ENCODE measurements at places on chromosomes 12 and 14.
A peak's percentile ranks its signal among the peaks of the same experiment; 100 is the strongest.

DNA sequence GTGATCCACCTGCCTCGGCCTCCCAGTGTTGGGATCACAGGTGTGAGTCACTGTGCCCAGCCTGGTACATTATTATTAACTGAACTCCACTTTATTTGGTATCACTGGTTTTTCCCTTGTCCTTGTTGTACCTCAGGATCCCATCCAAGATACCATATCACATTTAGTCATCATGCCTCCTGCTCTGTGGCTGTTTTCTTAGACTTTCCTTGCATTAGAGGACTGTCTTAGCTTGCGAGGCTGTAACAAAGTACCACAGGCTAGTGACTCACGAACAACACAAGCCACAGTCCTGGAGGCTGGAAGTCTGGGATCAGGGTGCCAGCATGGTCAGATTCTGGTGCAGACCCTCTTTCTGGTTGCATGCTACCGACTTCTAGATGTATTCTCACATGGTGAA, 12.2 kb downstream of the KLC1 start:
- DNase-seq: no peak

- peak; percentile 32 for DNase-seq
Measured at GRCh38 chr12:10363914-10364814, 25.7 kb downstream of the KLRK1 start.

GRCh38 chr14:75044322-75044721, 6.9 kb downstream of the MLH3 start:
- DNase-seq: no peak

DNA sequence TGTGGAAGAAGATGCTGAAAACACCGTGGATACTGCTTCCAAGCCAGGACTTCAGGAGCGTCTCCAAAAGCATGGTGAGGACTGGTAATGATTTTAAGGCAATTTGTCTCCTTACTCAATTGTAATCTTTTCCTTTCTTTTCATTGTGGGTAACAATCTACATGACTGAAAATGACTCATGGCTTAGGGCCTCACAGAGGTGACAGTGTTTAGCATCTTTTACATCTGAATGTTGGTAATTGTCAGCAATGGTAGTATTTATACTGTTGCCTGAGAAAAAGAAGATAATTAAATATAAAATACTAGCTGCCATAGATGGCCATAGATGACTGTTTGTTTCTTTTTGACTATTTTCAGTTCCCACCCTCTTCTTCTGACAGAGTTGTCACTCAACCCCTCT, 31.6 kb downstream of the TULP3 start:
- no peak for DNase-seq

GRCh38 chr12:109811624-109811995, 21.6 kb downstream of the TRPV4 start:
- DNase-seq: no peak

- no peak for DNase-seq
Measured at GRCh38 chr14:94935706-94936300, 165.9 kb upstream of the GSC start.

DNA sequence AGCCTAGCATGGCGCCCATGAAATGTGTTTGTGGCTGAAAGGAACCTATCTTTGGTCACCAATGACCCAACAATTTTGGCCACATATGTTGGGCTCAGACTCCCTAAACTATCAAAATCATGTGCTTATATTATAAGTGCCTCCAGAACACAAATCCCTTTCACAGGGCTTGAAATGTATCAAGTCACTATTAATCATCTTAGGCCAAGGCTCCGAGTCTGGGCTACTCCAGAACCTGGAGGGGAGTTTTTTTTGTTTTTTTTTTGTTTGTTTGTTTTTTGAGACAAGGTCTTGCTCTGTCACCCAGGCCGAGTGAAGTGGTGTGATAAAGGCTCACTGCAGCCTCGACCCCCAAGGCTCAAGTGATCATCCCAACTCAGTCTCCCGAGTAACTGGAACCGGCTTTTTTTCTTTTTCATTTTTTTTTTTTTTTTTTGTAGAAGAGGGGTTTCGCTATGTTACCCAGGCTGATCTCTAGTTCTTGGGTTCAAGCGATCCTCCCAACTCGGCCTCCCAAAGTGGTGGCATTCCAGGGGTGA, 989 bp upstream of the DRAM1 start:
- DNase-seq: no peak

GRCh38 chr12:46915082-46915481, 89.3 kb upstream of the SLC38A4 start:
- no peak for DNase-seq

DNA sequence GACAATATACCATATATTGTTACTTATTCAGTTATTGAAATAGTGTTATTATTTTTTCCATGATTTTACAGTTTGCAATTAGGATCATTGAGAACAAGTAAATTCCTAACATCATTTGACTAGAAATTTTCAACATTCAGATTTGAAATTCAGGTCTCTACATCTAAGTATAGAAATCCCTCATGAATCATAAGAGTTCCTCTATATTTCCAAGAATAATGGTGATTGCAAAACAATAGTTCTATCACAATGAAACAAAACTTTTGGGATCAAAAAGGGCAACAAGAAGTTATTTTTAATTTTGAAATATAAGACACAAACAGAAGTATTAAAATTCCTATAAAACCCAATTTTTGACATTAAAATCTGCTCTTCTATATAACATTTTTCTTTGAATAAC, 10.8 kb downstream of the CLEC1A start:
- peak; percentile 73 for DNase-seq

DNA sequence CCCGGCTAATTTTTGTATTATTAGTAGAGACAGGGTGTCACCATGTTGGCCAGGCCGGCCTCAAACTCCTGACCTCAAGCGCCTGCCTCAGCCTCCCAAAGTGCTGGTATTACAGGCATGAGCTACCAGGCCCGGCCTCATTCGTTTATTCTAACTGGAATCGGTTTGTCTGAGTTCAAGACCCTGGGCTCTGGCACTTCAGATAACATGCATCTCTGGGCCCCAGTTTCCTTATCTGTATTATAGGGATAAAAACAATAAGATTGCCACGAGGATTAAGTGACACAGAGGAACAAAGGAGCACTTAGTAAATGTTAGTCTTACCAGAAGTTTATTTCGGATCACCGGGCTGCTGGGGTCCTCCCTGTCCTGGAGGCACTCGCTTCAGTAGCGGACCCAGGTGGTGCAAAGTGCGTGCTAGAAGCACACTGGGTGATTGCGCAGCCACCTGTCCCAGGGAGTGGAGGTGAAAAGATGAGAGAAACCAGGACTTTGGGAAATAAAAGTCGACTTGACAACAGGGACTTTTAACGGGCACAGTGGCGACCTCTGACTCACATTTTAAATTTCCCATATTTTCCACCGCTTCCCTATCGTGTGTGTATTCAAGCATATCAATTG, 37.5 kb downstream of the ACACB start:
- DNase-seq: no peak

DNA sequence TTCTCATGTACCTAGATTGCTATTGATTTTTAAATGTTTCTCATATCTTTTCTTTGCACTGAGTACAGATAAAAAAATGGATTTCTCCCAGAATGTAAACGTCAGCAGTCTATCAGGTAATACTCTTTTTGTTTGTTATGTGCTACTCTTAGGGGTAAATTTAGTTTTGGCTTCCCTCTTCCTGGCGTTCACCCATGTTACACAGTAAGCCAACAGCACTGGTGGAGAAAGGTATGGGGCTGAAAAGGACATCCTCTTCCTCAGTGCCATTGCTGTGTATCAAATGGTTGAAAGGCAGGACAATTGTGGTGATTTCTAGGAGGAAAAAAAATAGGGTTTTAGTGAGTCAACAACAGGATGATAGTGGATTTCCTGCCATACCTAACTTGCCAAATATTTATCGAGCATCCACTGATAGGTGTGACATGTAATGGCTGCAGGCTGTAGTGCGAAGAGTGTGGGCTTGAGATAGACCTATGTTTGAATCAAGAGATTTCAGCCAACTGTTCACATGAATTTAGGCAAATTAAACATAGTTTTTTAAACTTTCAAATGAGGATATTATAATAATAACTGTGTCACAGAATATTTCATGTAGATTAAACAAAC, 7.5 kb downstream of the KLRF2 start:
- no peak for DNase-seq

DNA sequence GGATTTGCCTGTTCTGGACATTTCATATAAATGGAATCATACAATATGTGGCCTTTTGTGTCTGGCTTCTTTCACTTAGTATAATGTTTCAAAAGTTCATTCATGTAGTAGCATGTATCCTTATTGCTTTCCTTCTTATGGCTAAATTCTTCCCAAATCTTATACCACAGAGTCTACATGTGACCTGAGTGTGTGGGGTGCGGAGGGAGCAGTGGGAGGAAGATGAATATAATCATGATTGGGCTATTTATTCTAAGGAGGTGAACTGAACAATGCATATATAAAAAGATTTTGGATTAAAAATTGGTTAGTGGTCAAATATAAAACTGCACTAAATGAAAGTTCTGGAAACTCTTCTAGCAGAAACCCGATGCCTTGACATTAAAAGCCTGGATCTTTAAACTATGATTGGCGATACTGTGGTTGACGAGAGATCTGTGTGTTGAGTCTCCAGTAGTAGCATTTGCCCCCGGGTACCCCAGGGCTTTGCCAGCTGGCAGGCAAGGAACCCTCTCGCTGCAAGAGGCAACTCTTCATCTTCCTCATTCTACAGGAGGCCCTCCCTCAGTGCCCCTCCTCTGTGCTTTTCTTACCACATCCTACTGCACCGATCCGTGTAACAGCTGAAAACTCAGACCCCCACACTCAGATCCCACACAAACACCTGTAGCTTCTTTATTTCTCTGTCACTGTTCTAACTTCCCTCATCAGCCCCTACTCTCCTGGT, 2.6 kb downstream of the CYP46A1 start:
- DNase-seq: no peak

DNA sequence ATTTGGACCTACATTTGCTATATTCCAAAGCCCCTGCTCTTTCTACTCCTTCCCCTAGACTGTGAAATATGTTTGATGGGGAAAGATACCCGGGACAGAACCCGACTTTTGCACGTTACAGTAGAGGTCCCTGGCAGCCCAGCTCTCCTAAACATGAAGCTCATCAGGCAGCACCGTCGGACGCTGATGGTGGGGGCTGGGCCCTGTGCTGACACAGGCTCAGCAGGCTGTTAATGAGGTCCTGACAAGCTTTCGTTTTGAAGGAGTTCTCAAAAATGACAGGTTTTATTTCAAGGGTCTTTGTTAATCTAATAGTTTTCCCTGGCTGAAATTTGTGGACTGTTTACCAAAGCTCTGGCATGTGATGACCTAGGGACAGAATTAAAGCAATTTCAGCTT, 102.3 kb downstream of the SLC25A47 start:
- DNase-seq: no peak

DNA sequence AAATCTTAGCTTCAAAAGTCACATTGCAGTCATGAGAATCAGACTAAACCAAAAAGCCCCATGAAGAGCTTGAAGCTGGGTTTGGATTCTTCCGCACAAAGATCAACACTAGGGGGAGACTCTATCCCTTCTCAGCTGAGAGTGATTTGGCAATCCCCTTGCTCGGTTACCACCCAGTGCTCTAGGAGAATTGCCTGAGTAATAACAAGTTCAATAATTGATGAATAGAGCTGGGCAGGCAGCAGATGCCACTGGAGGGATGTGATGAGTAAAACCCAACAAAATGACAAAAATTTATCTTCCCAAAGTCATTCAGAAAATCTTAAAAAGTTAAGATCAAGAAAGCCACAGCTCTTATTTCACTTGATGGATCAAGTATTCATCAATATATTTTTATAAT, 185.6 kb upstream of the ARID2 start:
- DNase-seq: peak; percentile 93

DNA sequence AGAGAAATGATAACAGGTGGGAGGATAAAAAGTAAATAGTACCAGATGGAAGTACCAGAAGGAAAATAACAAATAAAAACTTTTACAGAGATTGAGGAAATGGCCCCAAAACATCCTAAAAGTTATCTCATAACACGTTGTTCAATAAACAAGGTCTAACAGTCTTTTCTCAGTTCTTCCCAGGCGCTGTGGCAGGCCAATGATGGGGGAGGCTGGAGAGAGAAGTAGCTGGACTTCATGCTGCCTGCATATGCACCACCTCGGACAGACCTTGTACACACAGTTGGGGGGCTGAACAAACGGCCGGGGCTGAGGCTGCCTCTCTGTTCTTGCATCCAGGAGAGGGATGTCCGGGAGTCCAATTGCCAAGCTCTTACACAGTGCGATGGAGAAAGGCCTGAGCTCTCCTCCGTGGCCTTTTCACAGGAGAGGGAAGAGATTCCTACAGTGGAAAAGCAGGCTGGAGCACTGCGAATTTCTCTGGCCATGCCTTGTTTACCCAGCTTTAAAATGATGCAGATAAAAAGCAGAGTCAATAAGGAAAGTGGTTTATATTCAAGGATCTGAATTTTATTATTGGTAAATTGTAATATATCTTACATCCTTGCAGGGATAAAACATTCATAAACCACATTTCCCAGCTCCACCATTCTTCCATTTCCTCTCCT, 109.8 kb downstream of the PHLDA1 start:
- no peak for DNase-seq

- no peak for DNase-seq
Measured at GRCh38 chr14:24381363-24382063, 13.5 kb downstream of the NFATC4 start.

DNA sequence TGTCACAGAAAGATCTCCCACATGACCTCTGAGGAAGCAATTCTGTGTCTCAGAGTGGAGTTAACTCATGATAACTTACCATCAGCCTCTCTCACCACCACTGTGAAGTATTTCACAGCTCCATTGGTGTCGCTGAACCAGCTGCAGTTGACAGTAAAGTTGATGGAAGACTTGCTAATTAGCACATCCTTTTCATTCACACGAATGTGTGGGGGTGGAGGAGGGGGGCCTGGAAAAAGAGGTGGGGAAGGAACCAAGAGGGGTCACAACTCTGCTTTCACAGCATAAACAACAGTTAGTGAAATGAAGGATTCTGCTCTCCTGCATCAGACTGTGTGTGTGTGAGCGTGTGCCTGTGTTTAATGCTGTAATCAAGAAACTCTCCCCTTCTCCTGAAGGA, 82.1 kb downstream of the PTPRB start:
- DNase-seq: no peak

DNA sequence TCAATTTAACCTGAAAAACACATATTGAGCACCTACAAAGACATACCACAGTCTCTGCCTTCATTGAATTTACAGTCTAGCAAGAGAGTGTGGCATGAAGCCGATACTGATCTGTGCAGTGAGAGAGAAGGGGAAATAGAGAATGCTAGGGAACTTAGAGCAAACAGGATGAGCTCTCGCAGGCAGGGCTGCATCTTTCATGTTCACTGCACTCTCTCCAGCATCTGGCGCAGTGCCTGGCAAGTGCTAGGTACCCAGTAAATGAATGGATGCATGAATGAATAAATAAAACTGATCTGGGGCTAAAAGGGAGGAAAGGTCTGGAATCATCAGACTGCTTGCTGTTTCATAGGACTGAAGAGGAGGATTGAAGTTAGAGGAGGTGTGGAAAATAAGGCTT, 256.5 kb upstream of the NPAS3 start:
- no peak for DNase-seq

Data from inflammatory macrophage treated with lipopolysaccharide for 1 hour (primary cell).